ENCODE measurements at places on chromosomes 1 and 21. TPM values are rescaled to one million over a fixed set of nuclear protein-coding genes. Genes with fewer than 3 reads are reported as not detected.

CD53 gene
- 12.3 TPM for total RNA-seq

LCE2C gene
- not detected for total RNA-seq

CD52 gene
- 4.4 TPM for total RNA-seq

OPRD1 gene
- total RNA-seq: not detected
